ENCODE measurements at places on chromosomes 7 and 10. TPM values are rescaled to one million over a fixed set of nuclear protein-coding genes. Genes with fewer than 3 reads are reported as not detected.

NUTM2E gene
- not detected for total RNA-seq

ERVW-1 gene
- total RNA-seq, result not detected

GRCh38 chr7:134890246-134891240, 95.8 kb upstream of the AGBL3 start:
- DNase-seq, result peak; percentile 60

GRCh38 chr10:89494575-89494974, 40.8 kb downstream of the SLC16A12 start:
- DNase-seq, result no peak

MICALL2 gene
- total RNA-seq, result 28.9 TPM

BBS9 gene
- 26.8 TPM for total RNA-seq

- no peak for DNase-seq
Measured at GRCh38 chr7:36305226-36305625, 84.4 kb upstream of the ANLN start.

DNA sequence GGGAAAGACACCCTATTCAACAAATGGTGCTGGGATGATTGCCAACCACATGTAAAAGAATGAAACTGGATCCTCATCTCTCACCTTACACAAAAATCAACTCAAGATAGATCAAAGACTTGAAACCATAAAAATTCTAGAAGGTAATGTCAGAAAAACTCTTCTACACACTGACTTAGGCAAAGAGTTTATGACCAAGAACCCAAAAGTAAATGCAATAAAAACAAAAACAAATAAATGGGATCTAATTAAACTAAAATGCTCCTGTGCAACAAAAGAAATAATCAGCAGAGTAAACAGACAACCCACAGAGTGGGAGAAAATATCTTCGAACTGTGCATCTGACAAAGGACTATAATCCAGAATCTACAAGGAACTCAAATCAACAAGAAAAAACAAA, 504.2 kb upstream of the MBL2 start:
- DNase-seq, result no peak

GRCh38 chr7:145915679-145916078, 200.9 kb upstream of the CNTNAP2 start:
- no peak for DNase-seq

DNA sequence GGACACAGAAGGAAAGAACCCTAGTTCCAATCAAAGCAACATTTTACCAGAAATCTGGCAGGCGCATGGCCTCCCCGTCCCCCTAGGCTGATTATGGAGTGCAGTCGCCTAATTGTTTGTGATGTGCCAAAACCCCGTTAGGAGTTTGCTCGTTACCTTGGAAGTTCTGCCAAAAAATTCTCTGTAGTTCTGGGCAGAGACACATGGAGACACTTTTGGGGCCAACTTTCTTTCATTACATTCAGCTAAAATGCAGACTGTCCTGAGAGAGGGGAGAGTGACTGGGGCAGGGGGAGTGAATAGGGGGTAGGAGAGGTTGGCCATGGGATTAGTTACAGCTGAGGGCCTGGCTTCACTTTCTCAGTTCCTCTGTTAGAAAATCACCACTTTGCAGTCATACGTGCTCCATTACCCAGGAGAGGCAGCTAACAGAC, 158.0 kb upstream of the NPVF start:
- no peak for DNase-seq

- no peak for DNase-seq
Measured at GRCh38 chr7:94700926-94701554, 45.1 kb upstream of the SGCE start.
